ENCODE measurements at places on chromosomes 2 and 18.

DNA sequence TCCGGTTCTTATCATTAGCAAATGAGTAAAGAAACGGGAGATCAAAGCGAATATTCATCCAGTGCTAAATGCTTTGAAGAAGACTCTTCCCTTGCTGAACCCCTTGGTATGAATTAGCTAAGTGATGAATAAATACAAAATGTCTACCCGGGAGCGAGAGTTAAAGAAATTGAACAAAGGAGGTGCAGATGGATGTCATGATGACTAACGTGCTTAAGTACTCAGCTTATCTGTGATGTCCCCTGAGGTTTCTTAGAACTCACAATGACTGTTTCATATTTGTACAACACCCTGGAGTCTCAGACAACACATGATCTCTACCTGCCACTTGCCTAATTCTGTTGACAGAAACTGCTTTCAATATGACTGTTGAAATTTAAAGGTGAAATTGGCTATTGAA, 148.5 kb downstream of the TMEM200C start:
- peak; percentile 80 for DNase-seq

GRCh38 chr2:95670167-95670566, 78.4 kb downstream of the TRIM43 start:
- DNase-seq: no peak

DNA sequence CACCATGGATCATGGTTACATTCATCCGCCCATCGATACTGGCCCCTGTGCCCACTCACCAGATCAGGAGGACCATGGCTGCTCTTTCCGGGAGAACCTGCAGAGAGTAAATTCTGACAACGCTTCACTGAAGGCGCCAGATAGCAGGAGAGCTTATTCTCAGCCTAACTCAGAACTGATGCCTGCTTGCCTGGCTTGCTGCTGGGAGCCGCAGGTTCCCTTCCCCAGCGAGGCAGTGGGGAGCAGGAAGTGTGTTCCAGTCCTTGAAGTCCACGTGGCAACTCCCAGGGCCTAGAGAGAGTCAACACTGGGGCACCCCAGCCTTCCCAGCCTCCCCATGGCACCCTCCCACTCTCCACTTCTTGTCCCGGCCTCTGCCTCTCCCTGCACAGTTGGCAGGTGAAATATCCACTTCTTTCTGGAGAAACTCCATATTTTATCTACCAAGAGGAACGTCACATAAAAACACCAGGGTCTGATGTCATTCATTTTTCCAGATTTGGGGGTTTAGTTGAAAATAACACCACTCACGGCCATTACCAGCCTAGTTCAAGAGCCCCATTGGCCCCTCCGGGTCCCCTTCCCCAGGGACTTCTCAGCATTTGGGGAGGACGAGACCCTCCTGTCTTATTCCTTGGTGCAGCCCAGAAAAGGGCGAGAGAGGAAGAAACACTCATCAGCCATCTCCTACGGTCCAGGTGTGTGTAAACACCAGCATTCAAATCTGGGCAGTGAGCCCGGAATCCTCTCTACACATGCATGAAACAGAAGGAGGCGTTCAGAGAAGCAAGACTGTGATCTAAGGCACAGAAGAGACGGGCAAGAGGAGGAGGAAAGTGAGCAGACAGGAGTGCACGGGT, 3.5 kb upstream of the TUBB6 start:
- no peak for DNase-seq

DNA sequence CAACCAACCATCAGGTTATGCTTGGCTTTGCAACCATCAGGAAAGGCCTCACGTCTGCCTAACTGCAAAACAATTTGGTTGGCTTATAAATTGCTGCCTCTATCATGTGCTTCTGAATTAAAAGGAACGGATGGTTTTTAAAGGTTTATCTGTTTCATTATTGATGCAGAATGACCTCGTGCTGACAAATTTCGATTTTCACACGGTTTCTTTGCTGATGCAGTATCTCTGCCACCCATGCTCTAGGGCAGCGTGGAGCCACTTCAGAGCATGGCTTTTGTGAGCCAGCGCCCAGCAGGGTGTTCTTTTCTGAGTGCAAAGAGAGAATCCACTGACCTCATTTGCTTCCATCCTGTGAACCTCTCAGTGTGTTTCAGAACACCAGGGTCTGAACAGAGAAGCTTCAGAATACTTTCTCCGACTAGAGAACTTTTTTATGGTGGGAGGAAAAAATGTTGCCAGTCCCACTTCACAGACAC, 143.1 kb upstream of the L3MBTL4 start:
- DNase-seq: no peak

GRCh38 chr18:8375249-8375648, 234.0 kb upstream of the RAB12 start:
- no peak for DNase-seq

DNA sequence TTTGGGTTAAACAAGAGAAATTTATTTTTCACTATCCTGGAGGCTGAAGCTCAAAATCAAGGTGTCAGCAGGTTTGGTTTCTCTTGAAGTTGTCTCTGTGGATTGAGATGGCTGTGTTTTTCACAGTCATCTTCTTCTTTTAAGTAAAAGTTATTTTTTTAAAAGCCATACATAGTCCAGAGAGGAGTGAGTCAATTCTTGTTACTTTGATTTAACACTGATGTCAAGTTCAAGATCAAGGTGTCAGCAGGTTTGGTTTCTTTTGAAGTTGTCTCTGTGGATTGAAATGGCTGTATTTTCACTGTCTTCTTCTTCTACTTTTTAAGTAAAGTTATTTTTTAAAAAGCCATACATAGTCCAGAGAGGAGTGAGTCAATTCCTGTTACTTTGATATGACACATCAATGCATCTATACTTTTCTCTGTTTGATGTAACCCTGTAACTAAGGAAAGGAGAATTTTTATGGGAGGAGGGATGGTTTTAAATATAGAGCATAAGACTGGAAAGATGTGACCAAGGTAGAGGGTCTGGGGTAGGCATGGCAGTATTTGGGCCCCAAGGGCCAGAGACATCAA, 22.5 kb upstream of the RASGRP3 start:
- DNase-seq: no peak

DNA sequence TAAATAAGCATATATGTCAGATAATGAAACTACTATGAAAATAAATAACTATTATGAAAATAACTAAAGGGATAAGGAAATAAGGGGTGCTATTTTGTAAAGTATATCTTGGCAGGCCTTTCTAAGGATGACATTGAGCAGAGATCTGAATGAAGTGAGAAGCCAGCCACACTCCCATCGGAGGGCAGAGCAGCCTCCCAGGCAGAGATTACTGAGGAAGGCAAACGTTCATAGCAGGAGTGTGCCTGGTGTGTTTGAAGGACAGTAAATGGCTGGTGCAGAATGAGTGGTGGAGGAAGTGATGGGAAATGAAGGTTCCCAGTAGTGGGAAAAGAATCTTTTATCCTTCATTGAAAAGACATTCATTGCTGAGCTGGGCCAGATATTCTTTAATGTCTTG, 62.5 kb downstream of the SPHKAP start:
- DNase-seq: no peak

DNA sequence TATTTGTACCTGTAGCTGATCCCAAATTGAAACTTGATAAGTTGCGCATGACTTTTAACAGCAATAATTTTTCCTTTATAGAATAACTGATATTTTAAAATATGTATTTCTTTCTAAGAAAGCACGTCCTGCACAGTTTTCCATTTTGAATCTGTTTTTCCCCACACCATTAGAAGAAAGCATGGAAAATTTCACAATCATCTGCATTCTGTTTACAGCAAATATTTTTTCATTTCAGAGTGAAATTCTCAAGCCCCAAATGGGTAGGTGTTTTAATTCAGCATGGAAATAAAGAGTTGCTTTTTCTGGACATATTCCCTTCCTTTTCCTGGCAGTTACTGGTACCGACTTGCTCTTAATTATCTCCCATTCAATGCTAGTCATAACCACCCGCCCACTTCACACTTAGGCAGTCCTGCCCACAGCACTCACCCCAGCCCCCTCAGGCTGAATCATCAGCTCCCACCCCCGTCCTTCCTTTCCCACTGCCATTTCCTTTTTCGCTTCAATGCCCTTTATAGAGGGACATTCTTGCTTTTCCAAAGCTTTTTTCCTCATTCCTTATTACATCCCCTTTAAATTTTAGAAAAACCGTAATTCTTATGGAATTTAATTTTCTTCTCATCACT, 89.2 kb upstream of the GLS start:
- no peak for DNase-seq

- no peak for DNase-seq
Measured at GRCh38 chr2:167599219-167599618, 648.2 kb downstream of the STK39 start.

- no peak for DNase-seq
Measured at GRCh38 chr2:59930430-59930829, 623.0 kb downstream of the BCL11A start.

DNA sequence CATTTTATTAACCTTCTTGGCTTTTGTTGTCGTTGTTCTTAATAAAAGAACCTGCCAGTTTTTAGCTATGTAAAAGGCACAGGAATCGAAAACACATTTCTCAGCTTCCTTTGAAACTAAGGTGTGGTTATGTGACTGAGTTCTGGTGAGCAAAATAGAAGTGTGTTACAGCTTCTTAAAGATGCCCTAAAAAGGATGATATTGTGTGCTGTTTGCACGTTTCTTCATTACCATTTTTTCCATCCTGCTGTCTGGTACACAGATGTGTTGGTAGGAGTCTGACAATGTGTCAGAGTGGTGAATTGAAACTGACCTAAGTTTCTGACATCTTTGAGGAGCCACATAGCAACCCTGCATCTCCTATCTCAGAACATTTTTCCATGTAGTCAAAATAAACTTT, 380.6 kb downstream of the SUCLG1 start:
- no peak for DNase-seq

DNA sequence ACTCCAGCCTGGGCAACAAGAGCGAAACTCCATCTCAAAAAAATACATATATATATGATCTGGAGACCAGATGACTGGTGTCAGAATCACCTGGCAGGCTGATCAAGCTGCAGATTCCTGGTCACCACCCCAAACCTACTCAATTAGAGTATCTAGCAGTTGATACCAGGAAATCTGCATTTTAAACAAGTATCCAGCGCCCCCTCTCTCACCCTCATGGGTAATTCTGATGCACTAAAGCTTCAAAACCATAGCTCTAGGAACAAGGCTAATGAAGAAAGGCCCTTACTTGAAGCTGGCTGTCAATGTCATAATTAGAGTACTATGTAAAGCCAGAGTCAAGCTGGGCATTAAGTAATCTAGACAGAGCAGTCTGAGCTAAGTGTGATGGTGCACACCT, 25.0 kb upstream of the PCBP1 start:
- DNase-seq: no peak

GRCh38 chr2:151053661-151053990, 208.0 kb downstream of the RBM43 start:
- DNase-seq: no peak

DNA sequence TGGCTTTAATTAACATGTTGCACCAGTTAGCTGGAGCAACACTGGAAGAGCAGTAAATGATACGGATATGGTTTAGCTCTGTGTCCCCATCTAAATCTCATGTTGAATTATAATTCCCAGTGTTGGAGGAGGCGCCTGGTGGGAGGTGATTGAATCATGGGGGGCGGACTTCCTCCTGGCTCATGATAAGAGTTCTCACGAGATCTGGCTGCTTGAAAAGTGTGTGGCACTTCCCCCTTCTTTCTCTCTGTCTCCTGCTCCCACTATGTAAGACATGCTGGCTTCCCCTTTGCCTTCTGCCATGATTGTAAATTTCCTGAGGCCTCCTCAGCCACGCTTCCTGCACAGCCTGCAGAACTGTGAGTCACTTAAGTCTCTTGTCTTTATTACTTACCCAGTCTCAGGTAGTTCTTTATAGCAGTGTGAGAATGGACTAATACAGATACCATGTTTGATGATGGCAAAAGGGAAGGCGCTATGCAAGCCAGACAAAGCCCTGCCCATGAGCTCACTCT, 963.6 kb downstream of the SOCS6 start:
- DNase-seq: no peak

DNA sequence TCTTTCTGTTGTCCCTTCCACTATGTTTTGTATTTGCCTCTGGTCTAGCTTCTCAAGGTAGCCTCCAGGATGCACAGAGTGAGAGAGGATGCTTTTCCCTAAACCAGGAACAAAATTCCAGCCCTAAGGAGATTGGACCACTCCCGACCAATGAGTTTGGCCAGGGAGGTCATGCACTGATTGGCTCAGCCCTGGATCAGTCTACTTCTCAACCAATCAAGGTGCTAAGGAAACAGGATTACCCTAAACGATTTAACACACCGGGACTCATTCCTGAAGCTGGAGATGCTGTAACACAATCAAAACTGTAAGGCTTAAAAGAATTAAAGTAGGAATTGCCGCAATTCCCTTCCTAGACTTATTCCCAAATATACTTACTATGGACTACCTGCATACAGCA, 34.2 kb upstream of the NR4A2 start:
- no peak for DNase-seq

- DNase-seq: no peak
Measured at GRCh38 chr2:100174026-100174431, 31.6 kb upstream of the AFF3 start.

DNA sequence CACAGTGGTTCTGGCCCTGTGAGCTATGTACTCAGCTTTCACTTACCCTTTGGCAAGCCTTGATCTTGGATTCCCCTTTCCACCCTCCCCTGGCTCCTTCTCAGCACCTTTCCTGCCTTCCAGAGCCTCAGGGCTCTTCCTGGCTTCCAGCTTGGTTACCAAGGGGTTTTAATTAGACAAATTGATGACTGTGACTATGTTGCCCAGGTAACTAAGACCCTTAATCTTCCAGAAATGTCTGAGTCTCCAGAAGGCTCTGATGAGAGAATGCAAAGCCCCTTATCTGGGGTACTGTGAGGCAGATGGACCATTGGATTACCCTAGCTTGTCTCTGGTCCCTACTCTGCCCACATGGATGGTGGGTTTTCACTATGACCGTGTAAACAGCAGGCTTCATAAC, 174.2 kb downstream of the LOXHD1 start:
- no peak for DNase-seq

DNA sequence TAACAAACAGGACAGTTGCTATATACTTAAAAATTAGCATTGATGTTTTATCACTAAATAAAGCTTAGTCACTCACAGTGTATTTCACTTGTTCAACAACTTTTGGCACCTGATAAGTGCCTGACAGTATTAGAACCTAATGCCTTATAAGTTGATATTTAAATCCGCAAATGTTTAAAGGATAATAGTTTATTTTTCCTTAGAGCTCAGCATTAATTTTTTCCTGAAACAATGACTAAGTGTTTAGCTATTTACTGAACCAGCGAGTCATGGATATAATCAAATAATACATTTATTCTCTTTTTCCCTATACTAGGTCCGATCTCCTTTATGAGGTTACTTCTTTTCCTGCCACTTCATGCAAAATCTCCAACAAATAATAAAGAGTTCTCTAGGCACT, 146.0 kb upstream of the PGAP1 start:
- no peak for DNase-seq

DNA sequence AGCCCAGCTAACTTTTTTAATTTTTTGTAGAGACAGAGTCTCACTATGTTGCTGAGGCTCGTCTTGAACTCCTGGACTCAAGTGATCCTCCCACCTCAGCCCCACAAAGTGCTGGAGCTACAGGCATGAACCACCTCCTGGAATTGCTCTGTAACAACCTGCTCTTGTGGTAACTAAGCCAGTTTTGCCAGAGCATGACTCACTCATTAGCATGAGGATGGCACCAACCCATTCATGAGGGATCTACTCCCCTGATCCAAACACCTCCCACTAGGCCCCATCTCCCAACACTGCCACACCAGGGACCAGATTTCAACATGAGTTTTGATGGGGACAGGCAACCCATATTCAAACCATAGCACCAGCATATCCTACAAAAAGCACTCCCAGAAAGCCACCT, 348.9 kb upstream of the RAB12 start:
- DNase-seq: no peak
